WERI-Rb-1 (cell line): ENCODE measurements at places on chromosomes 16 and 17.

DNA sequence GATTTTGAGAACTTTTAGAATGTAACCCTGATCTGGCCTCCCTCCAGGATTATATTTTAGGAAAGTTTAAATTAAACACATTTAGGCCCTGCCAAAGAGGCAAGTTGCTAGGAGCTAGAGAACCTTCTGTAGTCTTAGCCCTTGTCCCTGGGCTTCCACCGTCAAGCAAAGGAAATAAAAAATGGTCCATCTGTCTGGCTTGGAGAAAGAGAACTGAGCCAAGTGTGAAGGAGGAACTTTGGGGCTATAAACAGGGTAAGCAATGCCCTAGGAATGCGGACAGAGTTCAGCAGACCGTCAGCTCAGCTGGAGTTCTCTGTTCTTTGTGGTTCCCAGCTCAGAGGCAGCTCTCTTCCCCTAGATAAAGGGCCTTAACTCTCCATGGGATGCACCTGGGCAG is 29.6 kb downstream of the RCVRN start:
- DNase-seq, result no peak

GRCh38 chr16:87692176-87692575 is 73.6 kb downstream of the KLHDC4 start:
- no peak for DNase-seq

- DNase-seq, result no peak
These were observed 26.1 kb upstream of the CBFA2T3 start for GRCh38 chr16:89002851-89003830.

- no peak for DNase-seq
These were observed 53.0 kb downstream of the N4BP1 start for GRCh38 chr16:48556913-48557351.

GRCh38 chr17:16933317-16934132 is 38.4 kb downstream of the TNFRSF13B start:
- DNase-seq, result no peak

GRCh38 chr17:5472511-5472910 is 3.7 kb upstream of the DHX33 start:
- no peak for DNase-seq

GRCh38 chr16:48317614-48318315 is 67.4 kb downstream of the SIAH1 start:
- DNase-seq, result no peak
